Activated CD8-positive, alpha-beta memory T cell treated with anti-CD3 and anti-CD28 coated beads for 4 hours (primary cell): ENCODE measurements at places on chromosomes 4 and X.

GRCh38 chr4:22323691-22324090 is 192.2 kb downstream of the ADGRA3 start:
- no peak for DNase-seq

DNA sequence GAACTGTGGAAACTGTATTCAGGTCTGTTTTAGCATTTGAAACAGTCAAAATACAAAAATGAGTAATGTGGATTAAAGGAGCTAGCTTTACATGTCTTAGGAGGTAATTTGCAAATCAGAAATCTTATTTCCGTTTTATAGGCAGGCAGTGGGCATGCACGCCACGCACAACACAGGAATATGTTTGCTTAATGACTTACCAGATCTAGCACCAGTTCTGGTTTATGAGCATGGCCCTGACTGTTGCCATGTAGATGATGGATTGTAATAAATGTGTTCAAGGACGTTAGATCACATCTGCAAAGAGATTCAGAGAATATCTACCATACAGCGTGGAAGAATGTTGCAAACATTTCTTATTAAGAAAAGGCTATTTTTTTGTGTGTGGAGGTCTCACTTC is 344.5 kb upstream of the NR3C2 start:
- DNase-seq, result no peak

GRCh38 chr4:40515398-40516293 is 114.0 kb downstream of the RBM47 start:
- DNase-seq, result no peak

- DNase-seq, result no peak
These were observed 1.8 kb downstream of the IQSEC2 start for GRCh38 chrX:53279296-53280237.

DNA sequence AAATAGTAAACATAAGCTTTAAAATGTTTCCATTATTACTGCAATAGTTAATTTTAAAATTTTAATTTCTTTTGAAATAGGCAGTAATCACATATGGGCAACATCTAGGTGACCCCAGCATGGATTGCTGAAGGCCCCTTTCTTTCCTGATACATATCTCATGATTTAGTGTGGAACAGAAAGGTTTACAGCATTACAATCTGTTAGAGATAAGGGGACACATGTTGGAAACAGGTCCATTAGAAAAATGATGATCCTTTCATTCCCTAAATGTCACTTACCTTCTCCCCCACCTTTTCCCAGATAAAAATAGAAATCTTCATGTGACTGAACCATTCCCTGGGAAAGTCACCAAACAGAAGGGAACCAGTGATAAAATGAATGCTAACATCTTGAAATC is 90.4 kb downstream of the RASL11B start:
- no peak for DNase-seq

DNA sequence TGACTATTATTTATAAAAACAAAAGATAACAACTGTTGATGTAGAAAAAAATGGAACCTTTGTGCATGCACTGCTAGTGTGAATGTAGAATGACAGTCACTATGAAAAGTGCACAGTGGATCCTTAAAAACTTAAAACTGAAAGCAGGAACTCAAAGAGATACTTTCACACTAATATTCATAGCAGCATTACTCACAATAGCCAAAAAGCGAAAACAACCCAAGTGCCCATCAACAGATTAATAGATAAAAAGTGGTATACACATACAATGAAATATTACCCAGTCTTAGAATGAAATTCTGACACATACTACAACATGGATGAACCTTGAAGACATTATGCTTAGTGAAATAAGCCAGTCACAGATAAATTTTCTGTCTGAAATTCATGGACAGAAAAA is 23.8 kb downstream of the CENPC start:
- DNase-seq, result no peak

- DNase-seq, result no peak
These were observed 51.2 kb upstream of the EDA start for GRCh38 chrX:69564665-69565064.

- no peak for DNase-seq
These were observed 10.3 kb downstream of the STAP1 start for GRCh38 chr4:67568820-67569219.

DNA sequence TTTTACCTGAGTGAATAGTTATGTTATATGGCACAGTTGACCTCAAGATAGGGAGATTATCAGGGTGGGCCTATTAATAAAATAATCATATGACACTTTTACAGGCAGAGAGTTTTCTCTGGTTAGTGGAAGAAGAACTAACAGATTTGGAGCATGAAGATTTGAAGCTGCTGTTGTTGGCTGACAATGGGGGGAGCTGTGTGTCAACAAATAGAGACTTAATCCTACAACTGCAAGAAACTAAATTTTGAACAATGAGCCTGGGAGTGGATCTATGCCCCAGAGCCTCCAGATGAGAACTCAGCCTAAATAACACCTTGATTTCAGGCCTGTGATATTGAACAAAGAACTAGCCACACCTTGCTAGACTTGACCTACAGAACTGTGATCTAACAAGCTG is 7.2 kb upstream of the CCSER1 start:
- DNase-seq, result no peak

DNA sequence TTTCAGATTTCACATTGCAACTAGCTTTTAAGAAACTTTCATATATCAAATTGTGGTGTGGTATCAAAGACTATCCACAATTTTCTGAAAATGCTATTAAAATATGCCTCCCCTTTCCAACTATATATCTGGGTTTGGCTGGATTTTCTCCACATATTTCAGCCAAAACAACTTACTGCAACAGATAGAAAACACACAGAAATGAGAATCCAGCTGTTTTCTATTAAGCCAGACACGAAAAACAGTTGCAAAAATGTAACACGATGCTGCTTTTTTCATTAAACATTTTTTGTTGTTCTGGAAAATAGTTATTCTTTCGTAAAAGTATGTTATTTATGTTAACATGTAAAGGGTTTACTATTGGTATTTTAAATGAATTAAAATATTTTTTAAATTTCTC is 33.1 kb downstream of the DCTD start:
- no peak for DNase-seq

DNA sequence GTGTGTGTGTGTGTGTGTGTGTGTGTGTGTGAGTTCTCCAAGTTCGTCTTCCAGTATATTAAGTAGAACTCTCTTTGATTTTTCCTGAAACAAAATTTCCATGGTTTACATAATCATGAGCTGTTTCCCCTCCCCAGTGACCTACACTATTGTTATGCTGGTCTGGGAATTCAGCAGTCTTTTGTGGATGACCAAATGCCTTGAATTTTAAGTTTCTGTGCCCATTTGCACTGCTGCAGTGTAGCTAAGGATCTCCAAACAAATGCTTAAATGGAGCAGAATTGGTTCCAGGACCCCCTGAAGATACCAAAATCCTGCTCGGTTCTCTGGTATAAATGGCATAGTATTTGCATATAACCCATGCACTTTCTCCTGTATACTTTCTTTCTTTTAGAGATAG is 77.2 kb upstream of the SLC34A2 start:
- DNase-seq, result no peak

DNA sequence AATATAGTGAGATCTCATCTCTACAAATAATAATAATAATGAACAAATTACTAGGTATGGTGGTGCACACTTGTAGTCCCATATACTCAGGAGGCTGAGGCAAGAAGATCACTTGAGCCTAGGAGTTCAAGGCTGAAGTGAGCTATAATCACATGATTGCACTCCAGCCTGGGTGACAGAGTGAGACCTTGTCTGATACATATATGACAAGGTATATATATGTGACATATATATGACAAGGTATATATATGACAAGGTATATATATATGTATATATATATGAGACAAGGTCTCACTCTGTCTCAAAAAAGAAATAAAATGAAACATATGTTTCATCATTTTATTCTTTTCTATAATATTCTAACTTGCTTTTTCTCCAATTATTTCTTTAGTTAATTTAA is 278.1 kb upstream of the TET2 start:
- no peak for DNase-seq

- no peak for DNase-seq
These were observed 107.7 kb downstream of the MAD2L1 start for GRCh38 chr4:119958983-119959382.

DNA sequence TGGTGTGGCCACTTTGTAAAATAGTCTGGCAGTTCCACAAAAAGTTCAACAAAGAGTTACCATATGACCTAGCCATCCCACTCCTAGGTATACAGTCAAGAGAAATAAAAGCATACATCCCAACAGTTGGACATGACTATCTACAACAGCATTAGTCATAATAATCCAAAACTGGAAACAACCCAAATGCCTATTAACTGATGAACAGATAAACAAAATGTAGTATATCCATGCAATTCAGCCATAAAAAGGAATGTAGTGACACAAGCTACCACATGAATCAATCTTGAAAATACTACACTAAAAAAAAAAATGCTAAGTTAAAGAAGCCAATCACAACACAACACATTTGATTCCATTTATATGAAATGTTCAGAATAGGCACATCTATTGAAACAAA is 16.1 kb downstream of the MED14 start:
- DNase-seq, result no peak

DNA sequence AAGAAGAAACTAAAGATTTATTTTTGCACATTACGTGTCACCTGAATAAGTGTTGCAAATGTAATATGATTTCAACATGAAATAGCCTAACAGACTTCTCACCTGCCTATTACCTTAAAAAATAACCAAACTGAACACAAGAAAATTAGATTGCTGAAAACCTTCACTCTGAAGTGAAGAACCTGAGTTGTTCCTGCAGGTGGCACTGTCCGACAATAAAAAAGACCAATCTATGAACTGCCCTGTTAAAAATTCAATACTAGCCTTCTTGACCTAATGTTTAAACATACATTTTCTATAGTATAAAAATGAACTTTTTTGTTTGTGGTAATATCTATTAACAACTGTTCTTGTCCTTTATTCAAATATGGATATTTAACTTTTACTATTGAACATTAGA is 69.2 kb upstream of the PNPLA4 start:
- DNase-seq, result no peak

- no peak for DNase-seq
These were observed 17.7 kb downstream of the UBE2D3 start for GRCh38 chr4:102809691-102810090.

- DNase-seq, result no peak
These were observed 15.8 kb upstream of the SPCS3 start for GRCh38 chr4:176303938-176304337.

DNA sequence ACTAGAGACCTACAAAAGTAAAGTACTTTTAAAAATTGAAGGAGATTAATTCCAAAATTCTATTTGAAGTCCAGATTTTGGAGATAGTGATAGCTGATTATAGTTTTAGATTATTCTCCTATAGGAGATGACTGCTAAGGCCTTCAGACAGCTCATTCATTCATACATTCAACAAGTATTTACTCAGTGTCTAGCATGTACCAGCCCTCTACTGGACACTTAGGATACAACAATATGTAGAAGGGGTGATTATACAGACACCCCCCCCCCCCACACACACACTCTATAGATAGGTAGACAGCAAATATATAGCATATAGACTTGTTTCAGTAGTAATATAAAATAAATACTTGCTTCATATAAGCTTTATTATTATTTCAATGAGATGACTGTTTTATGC is 60.4 kb upstream of the TAF9B start:
- no peak for DNase-seq

DNA sequence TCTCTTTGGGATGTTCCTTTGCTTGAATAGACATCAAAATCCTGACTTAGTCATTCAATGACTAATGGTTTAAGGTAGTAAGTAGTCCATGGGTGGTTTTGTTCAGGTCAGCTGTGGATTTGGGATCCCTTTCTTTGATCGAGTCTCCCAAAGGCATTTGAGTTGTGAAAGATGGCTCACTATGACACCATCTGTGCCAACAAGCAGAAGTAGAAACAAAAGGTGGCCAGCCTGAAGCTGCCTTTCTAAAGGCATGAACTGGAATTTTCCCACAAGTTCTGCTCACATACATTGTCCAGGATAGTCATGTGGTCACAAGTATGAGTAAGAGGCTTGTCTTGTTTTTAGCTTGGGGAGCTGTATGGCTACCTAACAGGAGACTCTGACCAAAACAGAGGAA is 129.9 kb downstream of the CCNG2 start:
- no peak for DNase-seq

- DNase-seq, result no peak
These were observed 26.5 kb downstream of the CD40LG start for GRCh38 chrX:136674270-136674985.

DNA sequence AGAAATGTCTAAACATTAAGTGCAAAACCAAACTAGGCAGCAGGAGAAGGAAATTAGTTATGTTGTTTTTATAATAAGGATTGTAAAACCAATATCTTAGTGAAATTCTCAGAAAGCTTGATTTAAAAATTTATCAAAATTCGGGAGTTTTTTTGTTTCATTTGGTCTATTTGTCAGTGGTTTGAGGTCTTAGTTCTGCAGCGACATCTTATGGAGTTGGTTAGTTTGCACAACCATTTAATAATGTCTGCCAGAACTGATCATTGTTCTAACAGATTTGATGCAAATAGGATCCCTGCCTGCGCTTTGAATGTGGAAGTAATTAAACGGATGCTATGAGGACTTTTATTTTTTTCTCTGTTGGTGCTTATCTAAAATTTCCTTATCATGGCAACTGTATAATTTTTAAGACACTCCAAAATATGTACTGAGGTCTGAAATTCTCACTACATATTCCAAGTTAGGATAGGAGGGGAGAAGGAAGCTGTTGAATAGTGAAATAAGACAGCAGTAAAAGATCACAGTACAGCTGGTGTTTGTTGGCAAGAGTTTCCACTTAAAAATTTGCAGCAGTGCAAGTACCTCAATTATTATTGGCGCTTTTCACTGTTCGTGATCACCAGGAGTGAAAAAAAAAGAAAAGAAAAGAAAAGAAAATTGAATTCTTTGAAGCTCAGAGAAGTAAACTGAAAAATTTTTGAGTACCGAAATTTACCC is 2521.4 kb downstream of the ARAP2 start:
- no peak for DNase-seq

DNA sequence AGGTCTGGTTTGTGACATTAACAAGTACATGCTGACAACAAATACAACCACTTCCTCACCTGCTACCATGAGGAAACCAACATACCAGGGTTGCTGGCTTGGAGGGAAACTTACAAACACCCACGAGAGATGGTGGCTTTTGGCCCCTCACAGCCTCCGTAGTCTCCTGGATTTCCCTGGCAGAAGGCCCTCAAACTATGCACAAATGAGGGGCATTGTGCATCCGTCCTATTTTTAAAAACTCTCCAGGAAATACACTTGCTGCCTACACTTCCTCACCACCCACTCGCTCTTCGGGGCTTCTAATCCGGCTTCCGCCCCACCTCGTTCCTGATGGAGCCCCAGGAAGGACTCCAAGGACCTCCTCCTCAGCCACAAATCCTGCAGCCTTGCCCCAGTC is 355.0 kb upstream of the GATB start:
- no peak for DNase-seq
